Neural crest cell (in vitro differentiated cells): ENCODE measurements at places on chromosomes 12 and 14. TPM values are rescaled to one million over a fixed set of nuclear protein-coding genes. Genes with fewer than 3 reads are reported as not detected.
A peak's percentile ranks its signal among the peaks of the same experiment; 100 is the strongest.

DNA sequence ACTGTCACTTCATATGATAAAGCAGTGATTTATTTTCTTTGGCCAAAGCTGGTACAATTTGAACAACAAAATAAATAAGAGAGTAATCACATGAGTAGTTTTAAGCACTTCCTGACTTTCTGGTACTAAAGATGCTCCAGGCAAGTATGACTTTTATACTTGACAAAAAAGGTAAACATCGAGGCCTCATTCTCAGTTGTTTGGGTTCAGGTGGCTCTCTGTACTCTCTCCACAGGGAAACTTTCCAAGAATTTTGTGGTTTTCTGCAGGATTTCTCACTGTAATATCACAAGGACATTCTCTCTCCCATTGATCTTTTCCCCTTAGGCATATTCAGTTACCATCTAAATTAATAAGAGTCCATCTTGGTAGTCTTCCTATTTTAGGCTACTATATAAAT is 26.6 kb upstream of the KCNC2 start:
- peaks cover 5% of the 10 kb centered on the region for H3K27me3 ChIP-seq
- no peak overlapping the region for H3K27ac ChIP-seq
- H3K4me3 ChIP-seq, result no peak overlapping the region

GRCh38 chr12:15787778-15788177 is 1.4 kb downstream of the EPS8 start:
- peaks cover 7% of the 10 kb centered on the region for H3K36me3 ChIP-seq
- H3K27me3 ChIP-seq, result peaks cover 15% of the 10 kb centered on the region
- peak overlapping the region; percentile 88 for H3K4me3 ChIP-seq
- DNase-seq, result no peak
- peak overlapping the region; percentile 0 for H3K27ac ChIP-seq
- H3K4me1 ChIP-seq, result peaks cover 30% of the 10 kb centered on the region

Gene LRP10
- total RNA-seq, result 14.3 and 16.3 TPM in 2 replicates

- no peaks in the 10 kb centered on the region for H3K27me3 ChIP-seq
- H3K4me1 ChIP-seq, result no peaks in the 10 kb centered on the region
- DNase-seq, result no peak
Observed at GRCh38 chr12:108649126-108649525, 15.4 kb upstream of the SELPLG start.

DNA sequence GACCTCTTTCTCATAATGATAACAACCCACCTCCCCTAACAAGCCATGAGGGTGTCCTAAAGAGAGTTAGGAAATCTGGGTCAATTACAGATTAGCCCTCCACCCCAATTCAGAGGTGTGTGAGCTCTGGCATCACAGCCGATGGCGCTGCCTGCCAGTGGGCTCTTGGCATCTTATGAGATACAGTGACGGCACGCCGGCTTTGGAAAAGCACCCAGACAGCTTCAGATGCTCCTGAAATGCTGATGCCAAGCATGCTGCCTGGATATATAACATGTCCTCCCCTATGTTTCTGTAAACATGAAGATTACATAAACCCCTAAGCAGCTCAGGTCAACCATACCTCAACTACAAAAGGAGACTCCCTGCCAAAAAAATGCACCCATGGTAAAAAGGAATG is 152.6 kb downstream of the TTC7B start:
- H3K27me3 ChIP-seq, result no peaks in the 10 kb centered on the region
- peaks cover 6% of the 10 kb centered on the region for H3K36me3 ChIP-seq
- no peak overlapping the region for H3K4me3 ChIP-seq
- H3K4me1 ChIP-seq, result peaks cover 21% of the 10 kb centered on the region

GRCh38 chr14:64478634-64479250 is 13.4 kb downstream of the AKAP5 start:
- no peak for DNase-seq
- no peak overlapping the region for H3K27ac ChIP-seq
- H3K27me3 ChIP-seq, result no peaks in the 10 kb centered on the region
- no peak overlapping the region for H3K4me3 ChIP-seq
- H3K4me1 ChIP-seq, result peaks cover 4% of the 10 kb centered on the region
- H3K36me3 ChIP-seq, result no peaks in the 10 kb centered on the region

DNA sequence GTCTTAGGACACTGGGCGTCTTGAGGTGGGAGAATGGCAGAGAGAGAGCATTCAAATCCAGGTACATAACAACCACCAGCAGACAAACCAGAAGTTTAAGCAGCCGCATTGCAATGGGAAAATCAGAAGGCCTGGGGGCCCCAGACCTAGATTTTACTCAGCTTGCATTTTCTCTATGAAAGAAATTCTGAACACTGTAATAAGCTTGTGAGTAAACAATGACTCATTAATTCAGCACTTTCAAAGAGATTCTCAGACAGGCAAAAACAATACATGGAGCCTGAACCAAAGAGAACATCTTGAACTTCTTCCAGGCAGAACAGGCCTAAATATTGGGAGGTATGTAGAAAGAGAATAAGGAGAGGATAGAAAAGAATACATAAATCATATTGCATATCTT is 69.8 kb upstream of the IFNG-AS1 start:
- H3K4me3 ChIP-seq, result no peak overlapping the region
- H3K27ac ChIP-seq, result no peak overlapping the region
- H3K36me3 ChIP-seq, result no peaks in the 10 kb centered on the region
- H3K4me1 ChIP-seq, result peaks cover 5% of the 10 kb centered on the region
- DNase-seq, result no peak

Gene SCARB1
- total RNA-seq, result 50.9 and 54.8 TPM in 2 replicates

DNA sequence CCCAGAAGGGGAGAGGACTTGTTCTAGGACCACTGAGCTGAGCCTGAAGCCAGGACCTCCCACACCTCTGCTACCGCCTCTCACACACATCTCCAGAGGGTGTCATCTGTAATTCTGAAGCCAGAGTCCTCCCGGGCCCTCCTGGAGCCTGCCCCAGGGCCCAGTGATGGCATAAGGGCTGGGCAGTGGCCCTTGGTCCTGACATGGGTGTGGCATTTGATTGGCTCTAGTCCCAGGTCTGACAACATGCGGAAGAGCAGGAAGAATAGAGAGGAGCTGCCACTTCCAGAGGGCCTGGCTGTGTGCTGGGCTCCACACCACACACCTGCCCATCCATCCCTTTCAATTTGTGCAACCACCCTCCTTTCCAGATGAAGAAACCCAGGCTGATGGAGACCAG is 144.3 kb upstream of the GSC start:
- peaks cover 6% of the 10 kb centered on the region for H3K27me3 ChIP-seq
- no peaks in the 10 kb centered on the region for H3K36me3 ChIP-seq
- no peak overlapping the region for H3K4me3 ChIP-seq
- no peak overlapping the region for H3K27ac ChIP-seq

DNA sequence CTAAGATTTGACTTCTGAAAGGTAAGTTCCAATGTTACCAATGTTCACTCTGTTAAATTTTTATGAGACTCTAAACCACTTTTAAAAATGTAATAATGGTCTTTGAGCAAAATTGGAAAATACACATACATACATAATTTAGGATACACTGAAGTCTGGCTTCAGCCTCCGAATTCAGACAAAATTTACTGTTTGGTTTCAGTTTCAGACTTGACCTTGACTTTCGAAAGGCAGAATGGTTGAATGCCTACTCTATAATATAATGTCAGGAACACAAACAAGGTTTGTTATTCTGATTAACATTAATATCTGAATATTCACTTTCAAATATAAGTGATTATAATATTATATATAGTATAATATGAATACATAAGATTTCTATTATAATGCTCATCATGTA is 74.1 kb upstream of the KRAS start:
- H3K36me3 ChIP-seq, result no peaks in the 10 kb centered on the region
- H3K4me1 ChIP-seq, result peaks cover 9% of the 10 kb centered on the region
- no peak overlapping the region for H3K4me3 ChIP-seq
- no peak for DNase-seq
- H3K27ac ChIP-seq, result no peak overlapping the region

GRCh38 chr12:26730481-26731350 is 102.3 kb downstream of the ITPR2 start:
- no peaks in the 10 kb centered on the region for H3K36me3 ChIP-seq
- no peak overlapping the region for H3K27ac ChIP-seq
- no peak overlapping the region for H3K4me3 ChIP-seq
- DNase-seq, result no peak
- H3K27me3 ChIP-seq, result no peaks in the 10 kb centered on the region

GRCh38 chr12:42963988-42964387 is 374.4 kb upstream of the PRICKLE1 start:
- H3K27me3 ChIP-seq, result no peaks in the 10 kb centered on the region
- H3K4me3 ChIP-seq, result no peak overlapping the region
- H3K4me1 ChIP-seq, result no peaks in the 10 kb centered on the region

DNA sequence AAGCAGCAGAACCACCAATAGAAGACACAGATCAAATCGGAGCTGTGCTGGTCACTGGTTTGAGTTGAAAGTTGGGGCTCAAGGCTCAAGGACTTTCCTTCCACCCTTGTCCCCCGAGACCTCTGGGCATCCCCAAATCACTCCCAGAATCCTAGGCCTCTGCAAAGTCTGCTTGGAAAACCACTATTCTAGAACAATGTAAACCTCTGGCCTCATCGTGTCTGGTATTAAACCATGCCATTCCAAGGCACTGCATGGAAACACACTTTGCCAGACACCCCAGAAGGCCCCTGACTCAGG is 288.0 kb downstream of the DPF3 start:
- no peaks in the 10 kb centered on the region for H3K36me3 ChIP-seq
- no peak overlapping the region for H3K4me3 ChIP-seq
- DNase-seq, result no peak
- peaks cover 23% of the 10 kb centered on the region for H3K4me1 ChIP-seq
- H3K27ac ChIP-seq, result no peak overlapping the region

DNA sequence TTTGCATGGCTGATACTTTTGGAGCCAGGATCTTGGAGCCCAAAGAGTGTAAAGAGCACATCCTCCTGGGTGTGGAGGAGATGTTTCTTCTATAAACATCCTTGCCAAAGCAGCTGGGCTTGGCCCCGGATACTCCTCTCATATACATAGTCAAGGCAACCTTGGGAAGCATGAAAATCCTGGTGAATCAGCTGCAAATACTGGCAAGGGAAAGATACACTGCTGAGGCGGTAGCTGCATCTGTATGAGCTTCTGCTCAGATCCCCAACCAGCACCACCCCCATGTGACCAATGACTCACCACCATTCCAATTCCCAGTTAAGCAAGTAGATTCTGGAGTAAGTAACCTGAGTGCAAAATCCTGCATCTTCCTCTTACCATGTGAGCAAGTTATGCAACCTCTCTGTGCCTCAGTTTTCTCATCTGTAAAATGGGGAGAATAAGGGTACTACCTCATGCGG is 567.4 kb downstream of the MED13L start:
- DNase-seq, result no peak
- H3K36me3 ChIP-seq, result no peaks in the 10 kb centered on the region
- peaks cover 55% of the 10 kb centered on the region for H3K27me3 ChIP-seq
- no peak overlapping the region for H3K4me3 ChIP-seq
- no peak overlapping the region for H3K27ac ChIP-seq

Gene LRP1-AS
- total RNA-seq, result not detected in 2 replicates

Gene KLHL33
- 0.07 TPM in 1 of 2 replicates, not detected in the other for total RNA-seq

Gene KERA
- not detected in 2 replicates for total RNA-seq

DNA sequence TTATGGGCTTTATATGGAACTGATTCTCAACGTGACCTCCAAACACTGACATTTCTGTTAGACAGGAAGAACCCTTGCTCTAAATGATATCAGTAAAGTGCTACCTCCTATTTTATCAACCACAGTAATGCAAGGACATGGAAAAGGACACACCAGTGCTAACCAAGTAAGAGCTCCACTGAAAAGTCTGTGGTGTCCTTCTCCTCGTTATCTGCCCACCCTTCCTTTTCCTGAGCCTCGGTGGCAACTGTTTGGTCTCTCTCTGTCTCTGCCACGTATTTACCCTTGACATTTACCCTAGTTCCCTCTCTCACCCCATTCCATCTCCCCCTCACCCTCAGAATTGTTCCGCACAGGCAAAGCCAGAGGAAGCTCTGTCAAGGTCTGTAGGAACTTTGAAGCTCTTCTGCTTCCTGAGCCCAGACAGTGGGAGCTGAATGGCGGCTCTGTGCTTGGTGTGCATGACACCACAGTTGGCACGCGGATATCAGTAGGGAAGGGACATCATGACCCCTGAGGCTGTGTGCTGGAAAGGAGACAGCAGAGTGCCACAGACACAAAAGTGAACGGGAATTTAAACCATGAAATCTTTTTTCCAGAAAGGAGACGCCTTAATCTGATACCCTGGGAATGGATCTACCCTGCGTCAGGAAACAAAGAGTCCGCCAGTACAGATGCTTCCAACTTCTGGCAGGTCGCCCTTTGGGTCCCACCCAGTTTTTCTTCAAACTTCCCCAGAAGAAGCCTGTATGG is 50.8 kb downstream of the NTN4 start:
- no peak overlapping the region for H3K4me3 ChIP-seq
- H3K36me3 ChIP-seq, result no peaks in the 10 kb centered on the region
- no peak for DNase-seq
- peaks cover 6% of the 10 kb centered on the region for H3K27me3 ChIP-seq
- H3K4me1 ChIP-seq, result no peaks in the 10 kb centered on the region
- H3K27ac ChIP-seq, result no peak overlapping the region

DNA sequence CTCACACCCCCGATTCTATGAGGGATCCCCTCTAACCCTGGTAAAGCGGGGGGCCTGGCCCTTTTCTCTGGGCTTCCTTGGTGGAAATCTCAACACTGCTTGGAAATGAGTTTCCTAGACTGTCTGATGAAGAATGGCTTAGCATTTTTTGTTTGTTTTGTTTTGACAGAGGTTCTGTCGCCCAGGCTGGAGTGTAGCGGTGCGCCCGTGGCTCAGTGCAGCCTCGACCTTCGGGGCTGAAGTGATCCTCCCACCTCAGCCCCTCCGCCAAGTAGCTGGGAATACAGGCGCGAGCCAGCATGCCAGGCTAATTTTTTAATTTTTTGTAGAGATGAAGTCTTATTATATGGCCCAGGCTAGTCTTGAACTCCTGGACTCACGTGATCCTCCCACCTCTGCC is 30.3 kb downstream of the TC2N start:
- H3K4me3 ChIP-seq, result peak overlapping the region; percentile 50
- peaks cover 2% of the 10 kb centered on the region for H3K36me3 ChIP-seq
- peaks cover 88% of the 10 kb centered on the region for H3K27me3 ChIP-seq
- no peaks in the 10 kb centered on the region for H3K4me1 ChIP-seq
- H3K27ac ChIP-seq, result no peak overlapping the region
- DNase-seq, result no peak

- H3K27ac ChIP-seq, result no peak overlapping the region
- H3K36me3 ChIP-seq, result no peaks in the 10 kb centered on the region
- DNase-seq, result no peak
- H3K4me3 ChIP-seq, result no peak overlapping the region
- H3K4me1 ChIP-seq, result peaks cover 18% of the 10 kb centered on the region
Observed at GRCh38 chr14:25628390-25628789, 578.4 kb upstream of the STXBP6 start.

DNA sequence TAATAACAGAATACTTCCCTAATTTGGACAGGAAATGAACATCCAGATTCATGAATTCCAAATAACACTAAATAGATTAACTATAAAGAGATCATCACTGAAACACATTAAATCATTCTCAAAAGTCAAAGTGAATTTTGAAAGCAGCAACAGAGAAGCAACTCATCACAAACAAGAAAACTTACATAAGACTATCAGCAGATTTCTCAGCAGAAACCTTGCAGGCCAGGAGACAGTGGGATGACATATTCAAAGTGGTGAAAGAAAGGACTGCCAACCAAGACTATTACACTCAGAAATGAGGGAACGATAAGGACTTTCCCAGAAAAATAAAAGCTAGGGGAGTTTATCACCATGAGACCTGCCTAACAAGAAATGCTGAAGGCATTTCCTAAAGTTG is 70.8 kb downstream of the ITPR2 start:
- no peak overlapping the region for H3K27ac ChIP-seq
- DNase-seq, result no peak
- H3K36me3 ChIP-seq, result peaks cover 17% of the 10 kb centered on the region
